ENCODE measurements at places on chromosomes 4 and X. TPM values are rescaled to one million over a fixed set of nuclear protein-coding genes. Genes with fewer than 3 reads are reported as not detected.

Gene PDE6B
- total RNA-seq: 3.2 TPM

Gene TMEM156
- total RNA-seq: 1.2 TPM

Gene SMIM31
- not detected for total RNA-seq

Gene TEX11
- not detected for total RNA-seq

Gene FGA
- total RNA-seq: not detected

Gene PARM1
- not detected for total RNA-seq

Gene MAGED4
- 1.7 TPM for total RNA-seq

Gene SPIN3
- total RNA-seq: 10.3 TPM

Gene CT45A7
- total RNA-seq: not detected

Gene RRH
- total RNA-seq: not detected

Gene PWWP3B
- total RNA-seq: 0.11 TPM

Gene RAB39B
- 2.7 TPM for total RNA-seq

Gene UGT2B17
- not detected for total RNA-seq

Gene GC
- total RNA-seq: not detected

Gene TMEM35A
- total RNA-seq: 0.17 TPM

Gene NOX1
- total RNA-seq: not detected

Gene UGT2A3
- not detected for total RNA-seq
